CD4-positive, alpha-beta T cell (primary cell): ENCODE measurements at places on chromosomes 12 and 14. TPM values are rescaled to one million over a fixed set of nuclear protein-coding genes. Genes with fewer than 3 reads are reported as not detected.

GRCh38 chr12:120740871-120741270, 15.2 kb downstream of the ACADS start:
- H3K36me3 ChIP-seq: no peaks in the 10 kb centered on the region
- H3K4me3 ChIP-seq: no peak overlapping the region
- no peaks in the 10 kb centered on the region for H3K27me3 ChIP-seq
- no peaks in the 10 kb centered on the region for H3K4me1 ChIP-seq
- H3K27ac ChIP-seq: no peak overlapping the region
- no peak for DNase-seq

DNA sequence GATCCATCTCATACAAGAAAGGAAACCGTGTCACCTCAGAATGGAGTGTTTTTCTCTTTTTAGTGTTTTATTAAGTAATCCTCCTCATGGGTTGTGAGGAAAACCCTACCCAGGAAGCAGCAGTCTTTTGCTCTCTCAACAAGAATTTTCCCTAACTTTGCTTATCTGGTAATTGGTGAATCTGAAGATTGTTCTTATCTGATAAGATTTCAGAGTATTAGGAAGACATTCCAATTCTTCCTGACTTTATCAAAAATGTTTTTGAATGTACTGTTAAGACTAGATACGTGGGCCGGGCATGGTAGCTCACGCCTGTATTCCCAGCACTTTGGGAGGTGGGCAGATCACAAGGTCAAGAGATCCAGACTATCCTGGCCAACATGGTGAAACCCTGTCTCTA, 86.0 kb downstream of the PHLDA1 start:
- no peak overlapping the region for H3K4me3 ChIP-seq
- DNase-seq: no peak
- H3K27ac ChIP-seq: no peak overlapping the region
- no peaks in the 10 kb centered on the region for H3K27me3 ChIP-seq
- H3K4me1 ChIP-seq: peaks cover 14% of the 10 kb centered on the region

GRCh38 chr12:99906786-99907579, 77.8 kb downstream of the ANKS1B start:
- no peak overlapping the region for H3K4me3 ChIP-seq
- no peaks in the 10 kb centered on the region for H3K27me3 ChIP-seq
- no peaks in the 10 kb centered on the region for H3K36me3 ChIP-seq
- H3K4me1 ChIP-seq: no peaks in the 10 kb centered on the region
- no peak overlapping the region for H3K27ac ChIP-seq

GRCh38 chr12:109064143-109064542, 11.8 kb downstream of the USP30 start:
- no peaks in the 10 kb centered on the region for H3K27me3 ChIP-seq
- H3K36me3 ChIP-seq: peaks cover 18% of the 10 kb centered on the region
- H3K27ac ChIP-seq: no peak overlapping the region
- H3K4me3 ChIP-seq: no peak overlapping the region
- DNase-seq: no peak

- H3K27me3 ChIP-seq: peaks cover 5% of the 10 kb centered on the region
- no peak overlapping the region for H3K27ac ChIP-seq
- H3K4me1 ChIP-seq: no peaks in the 10 kb centered on the region
- no peak overlapping the region for H3K4me3 ChIP-seq
- H3K36me3 ChIP-seq: no peaks in the 10 kb centered on the region
Observed at GRCh38 chr12:131027876-131028586, 74.3 kb downstream of the ADGRD1 start.

- H3K27me3 ChIP-seq: no peaks in the 10 kb centered on the region
- H3K4me1 ChIP-seq: no peaks in the 10 kb centered on the region
- DNase-seq: peak; percentile 5
- H3K27ac ChIP-seq: no peak overlapping the region
- H3K36me3 ChIP-seq: no peaks in the 10 kb centered on the region
- no peak overlapping the region for H3K4me3 ChIP-seq
Observed at GRCh38 chr14:65164068-65164824, 61.9 kb upstream of the MAX start.

DNA sequence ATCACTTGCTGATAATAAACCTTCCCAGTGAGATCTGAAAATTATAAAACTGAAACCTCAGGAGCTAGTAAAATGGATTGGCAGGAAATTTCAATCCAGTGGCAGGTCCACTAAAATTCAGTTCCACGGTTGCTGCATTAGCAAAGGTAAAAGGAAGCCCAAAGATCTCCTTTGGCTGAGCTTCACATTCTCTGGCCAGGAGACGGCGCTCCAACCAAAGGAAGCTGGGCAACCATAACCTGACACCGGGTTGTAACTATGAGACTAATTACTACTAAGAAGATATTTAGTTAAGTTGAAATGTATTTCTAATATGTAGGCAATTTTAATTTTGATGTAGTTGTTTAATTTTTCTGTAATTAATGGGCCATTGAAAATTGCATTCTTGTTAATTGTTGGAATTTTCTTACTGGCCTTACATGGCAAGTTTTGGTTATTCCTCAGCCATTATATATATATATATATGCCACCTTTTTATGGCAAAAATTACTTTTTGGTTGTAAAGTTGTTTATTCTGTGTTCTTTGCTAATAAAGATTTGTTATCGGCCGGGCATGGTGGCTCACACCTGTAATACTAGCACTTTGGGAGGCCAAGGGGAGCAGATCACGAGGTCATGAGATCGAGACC, 17.0 kb downstream of the OR8S1 start:
- no peaks in the 10 kb centered on the region for H3K27me3 ChIP-seq
- no peak overlapping the region for H3K4me3 ChIP-seq
- H3K4me1 ChIP-seq: no peaks in the 10 kb centered on the region
- H3K36me3 ChIP-seq: no peaks in the 10 kb centered on the region
- peak; percentile 49 for DNase-seq
- no peak overlapping the region for H3K27ac ChIP-seq

The IL26 gene
- 0.25 TPM for total RNA-seq

DNA sequence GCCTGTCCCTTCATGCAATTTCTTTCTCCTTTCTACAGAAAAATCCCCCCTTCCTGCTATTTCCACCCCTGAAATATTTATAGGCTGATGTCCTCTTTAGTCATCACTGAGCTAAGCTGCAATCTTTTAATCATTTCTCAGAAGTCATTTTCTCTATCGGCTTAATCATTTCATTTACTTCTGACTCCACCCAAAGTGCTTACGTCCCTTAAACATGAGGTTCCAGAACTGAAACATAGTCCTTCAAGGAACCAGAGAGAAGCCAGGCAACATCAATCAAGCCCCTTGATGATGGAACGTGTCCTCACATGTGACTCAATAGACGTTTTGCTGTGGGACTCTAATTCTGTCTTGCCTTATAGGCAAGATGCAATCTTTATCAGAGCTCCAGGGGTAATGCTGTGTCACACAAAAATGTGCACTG, 148.7 kb upstream of the KRR1 start:
- no peak overlapping the region for H3K27ac ChIP-seq
- no peaks in the 10 kb centered on the region for H3K36me3 ChIP-seq
- H3K27me3 ChIP-seq: no peaks in the 10 kb centered on the region
- DNase-seq: no peak

DNA sequence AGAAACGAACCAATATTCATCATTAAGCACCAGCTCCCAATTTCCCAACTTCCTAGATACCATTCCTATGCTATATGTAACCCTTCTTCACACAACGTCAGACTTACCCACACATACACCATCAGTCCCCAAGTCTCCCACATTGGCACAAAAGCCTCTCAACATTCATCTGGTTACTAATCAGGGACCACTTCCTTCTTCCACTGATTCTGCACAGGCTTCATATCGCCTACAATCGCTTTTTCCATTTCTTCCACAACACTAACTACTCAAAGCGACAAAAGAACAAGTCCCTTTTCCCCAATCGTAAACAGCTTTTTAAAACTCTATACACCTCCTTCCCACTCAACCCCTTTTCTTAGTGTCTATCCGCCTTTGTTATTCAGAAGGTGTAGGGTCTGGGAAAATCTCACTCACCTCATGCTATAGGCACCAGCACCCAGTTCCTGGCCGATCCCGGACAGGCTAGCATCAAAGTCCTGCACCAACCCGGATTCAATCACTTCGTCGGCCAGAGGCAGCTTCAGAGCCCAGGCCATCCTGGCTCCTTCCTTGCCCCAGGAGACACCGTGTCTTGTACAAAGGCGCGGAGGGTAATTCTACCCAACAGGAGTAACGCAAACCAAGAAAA, 936 bp downstream of the TFCP2 start:
- no peaks in the 10 kb centered on the region for H3K27me3 ChIP-seq
- peaks cover 3% of the 10 kb centered on the region for H3K36me3 ChIP-seq
- peak overlapping the region; percentile 96 for H3K27ac ChIP-seq
- H3K4me1 ChIP-seq: peaks cover 34% of the 10 kb centered on the region
- peak overlapping the region; percentile 91 for H3K4me3 ChIP-seq
- DNase-seq: no peak

DNA sequence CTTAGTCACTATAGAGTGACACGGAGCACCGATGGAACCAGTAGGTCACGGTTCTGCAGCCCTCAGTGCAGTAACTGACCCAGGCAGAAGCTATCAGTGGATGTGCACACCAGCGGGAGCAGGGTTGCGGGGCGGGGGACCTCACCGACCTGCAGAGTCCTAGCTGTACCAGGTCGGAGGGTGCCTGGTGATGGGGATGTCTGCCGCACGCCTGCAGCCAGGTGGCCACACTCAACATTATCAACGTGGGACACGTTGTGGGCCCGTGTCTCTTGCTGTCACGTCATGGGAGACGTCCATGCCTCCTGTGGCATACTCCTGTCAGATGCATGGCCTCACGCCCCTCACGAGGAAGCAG, 55.2 kb downstream of the ADGRD1 start:
- no peaks in the 10 kb centered on the region for H3K27me3 ChIP-seq
- no peak for DNase-seq
- no peak overlapping the region for H3K4me3 ChIP-seq
- H3K27ac ChIP-seq: no peak overlapping the region
- H3K36me3 ChIP-seq: no peaks in the 10 kb centered on the region

The TMEM117 gene
- 3.4 TPM for total RNA-seq

GRCh38 chr12:106119301-106119700, 19.5 kb downstream of the NUAK1 start:
- H3K4me1 ChIP-seq: no peaks in the 10 kb centered on the region
- no peak for DNase-seq
- H3K27ac ChIP-seq: no peak overlapping the region
- no peak overlapping the region for H3K4me3 ChIP-seq
- H3K27me3 ChIP-seq: no peaks in the 10 kb centered on the region

The FAM186B gene
- total RNA-seq: 0.64 TPM

GRCh38 chr14:34548472-34548981, 9.0 kb upstream of the EAPP start:
- H3K4me1 ChIP-seq: peaks cover 3% of the 10 kb centered on the region
- H3K27ac ChIP-seq: no peak overlapping the region
- no peaks in the 10 kb centered on the region for H3K27me3 ChIP-seq

The HOXC6 gene
- not detected for total RNA-seq

The GALNT16 gene
- not detected for total RNA-seq

- DNase-seq: no peak
- H3K36me3 ChIP-seq: no peaks in the 10 kb centered on the region
- H3K27ac ChIP-seq: no peak overlapping the region
- H3K4me3 ChIP-seq: no peak overlapping the region
- no peaks in the 10 kb centered on the region for H3K4me1 ChIP-seq
Observed at GRCh38 chr12:8465301-8465996, 9.7 kb downstream of the CLEC6A start.

The CCDC197 gene
- total RNA-seq: not detected

- H3K27me3 ChIP-seq: no peaks in the 10 kb centered on the region
- DNase-seq: no peak
- no peak overlapping the region for H3K4me3 ChIP-seq
- H3K4me1 ChIP-seq: no peaks in the 10 kb centered on the region
Observed at GRCh38 chr12:60152756-60153155, 556.9 kb downstream of the SLC16A7 start.

The CFAP251 gene
- 0.28 TPM for total RNA-seq

The CEBPE gene
- not detected for total RNA-seq

GRCh38 chr12:6276956-6277620, 33.4 kb upstream of the PLEKHG6 start:
- H3K27me3 ChIP-seq: peaks cover 16% of the 10 kb centered on the region
- no peaks in the 10 kb centered on the region for H3K36me3 ChIP-seq

DNA sequence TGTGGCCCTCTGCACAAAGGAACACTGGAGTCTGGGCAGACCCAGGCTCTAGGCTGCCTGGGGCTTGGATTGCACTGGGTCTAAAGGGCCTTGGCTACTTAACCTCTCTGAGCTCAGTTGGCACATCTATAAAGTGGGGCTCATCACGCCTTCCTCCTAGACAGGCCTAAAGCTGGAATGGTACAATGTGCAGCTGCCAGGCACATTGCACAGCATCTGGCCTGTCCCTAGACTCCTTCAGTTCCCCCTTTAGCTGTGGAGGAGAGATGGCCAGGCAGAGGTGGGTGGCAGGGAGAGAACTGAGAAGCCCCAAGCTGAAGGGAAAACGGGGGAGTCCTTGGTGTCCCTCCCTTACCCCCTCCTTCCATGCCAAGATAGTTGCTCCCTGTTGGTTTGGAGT, 10.8 kb downstream of the IRF2BPL start:
- no peaks in the 10 kb centered on the region for H3K36me3 ChIP-seq
- DNase-seq: no peak
- peaks cover 6% of the 10 kb centered on the region for H3K4me1 ChIP-seq
- no peak overlapping the region for H3K4me3 ChIP-seq
- no peak overlapping the region for H3K27ac ChIP-seq

- DNase-seq: no peak
- H3K4me1 ChIP-seq: no peaks in the 10 kb centered on the region
- H3K4me3 ChIP-seq: no peak overlapping the region
- H3K36me3 ChIP-seq: no peaks in the 10 kb centered on the region
- H3K27ac ChIP-seq: no peak overlapping the region
Observed at GRCh38 chr14:81366214-81366613, 33.9 kb downstream of the STON2 start.

- H3K27me3 ChIP-seq: no peaks in the 10 kb centered on the region
- no peak overlapping the region for H3K27ac ChIP-seq
- H3K4me1 ChIP-seq: no peaks in the 10 kb centered on the region
- no peaks in the 10 kb centered on the region for H3K36me3 ChIP-seq
- no peak for DNase-seq
Observed at GRCh38 chr12:117727301-117727700, 241.5 kb downstream of the KSR2 start.

- H3K4me1 ChIP-seq: no peaks in the 10 kb centered on the region
- H3K27ac ChIP-seq: no peak overlapping the region
- no peak overlapping the region for H3K4me3 ChIP-seq
- DNase-seq: no peak
- no peaks in the 10 kb centered on the region for H3K27me3 ChIP-seq
- H3K36me3 ChIP-seq: no peaks in the 10 kb centered on the region
Observed at GRCh38 chr14:53861781-53862180, 94.8 kb downstream of the BMP4 start.

- no peak overlapping the region for H3K4me3 ChIP-seq
- DNase-seq: no peak
- no peak overlapping the region for H3K27ac ChIP-seq
- peaks cover 16% of the 10 kb centered on the region for H3K4me1 ChIP-seq
- no peaks in the 10 kb centered on the region for H3K36me3 ChIP-seq
Observed at GRCh38 chr14:77009014-77009413, 19.5 kb downstream of the IRF2BPL start.

GRCh38 chr12:47844264-47845019, 24.7 kb upstream of the HDAC7 start:
- no peak for DNase-seq
- no peak overlapping the region for H3K27ac ChIP-seq
- no peaks in the 10 kb centered on the region for H3K27me3 ChIP-seq
- no peaks in the 10 kb centered on the region for H3K4me1 ChIP-seq
- no peak overlapping the region for H3K4me3 ChIP-seq
